ENCODE measurements at places on chromosomes 7 and 10.
A peak's percentile ranks its signal among the peaks of the same experiment; 100 is the strongest.

DNA sequence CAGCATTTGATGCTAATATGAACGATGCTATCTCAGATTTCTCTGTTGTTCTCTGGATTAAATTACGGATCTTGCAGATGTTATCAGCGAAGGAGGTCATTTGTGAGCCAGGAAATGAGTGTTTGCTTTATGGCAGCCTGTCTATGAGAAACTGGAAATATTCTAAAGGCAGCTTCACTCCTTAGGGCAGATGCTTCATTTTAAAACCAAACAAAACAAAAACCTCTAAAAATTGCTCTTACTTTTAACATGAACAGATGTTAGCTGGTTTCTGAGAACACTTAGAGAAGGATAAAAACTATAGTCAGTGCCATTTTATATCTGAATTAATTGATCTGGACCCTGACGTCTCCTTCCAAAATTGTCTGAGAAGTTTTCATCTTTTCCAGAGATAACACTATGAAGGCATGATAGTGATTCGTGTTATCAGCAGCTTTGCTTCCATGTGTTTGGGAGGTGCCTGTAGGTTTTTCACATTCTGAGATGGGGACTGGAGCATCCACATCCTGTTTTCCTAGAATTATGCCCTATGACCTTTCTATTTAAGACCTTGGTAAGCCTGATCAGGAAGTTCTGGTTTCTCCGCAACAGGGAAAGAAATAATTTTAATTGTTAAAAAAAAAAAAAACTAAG, 53.1 kb downstream of the CPED1 start:
- DNase-seq, result no peak

GRCh38 chr7:156474241-156474743, 166.3 kb upstream of the RNF32 start:
- no peak for DNase-seq

DNA sequence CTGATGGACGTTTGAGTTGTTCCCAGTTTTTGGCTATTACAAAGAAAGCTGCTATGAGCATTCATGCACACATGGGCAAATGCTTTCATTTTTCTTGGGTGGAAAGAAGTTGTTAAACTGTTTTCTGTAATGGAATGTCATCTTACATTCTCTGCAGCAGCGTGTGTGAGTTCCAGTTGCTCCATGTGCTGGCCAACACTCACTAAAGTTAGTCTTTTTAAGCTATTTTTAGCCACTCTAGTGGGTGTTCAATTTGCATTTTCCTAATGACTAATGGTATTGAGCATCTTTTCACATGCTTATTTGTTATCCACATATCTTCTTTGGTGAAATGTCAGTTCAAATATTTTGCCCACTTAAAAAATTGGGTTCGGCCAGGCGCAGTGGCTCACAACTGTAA, 82.8 kb upstream of the COL13A1 start:
- no peak for DNase-seq

GRCh38 chr10:108445746-108446145, 1281.2 kb upstream of the SORCS1 start:
- DNase-seq, result no peak

DNA sequence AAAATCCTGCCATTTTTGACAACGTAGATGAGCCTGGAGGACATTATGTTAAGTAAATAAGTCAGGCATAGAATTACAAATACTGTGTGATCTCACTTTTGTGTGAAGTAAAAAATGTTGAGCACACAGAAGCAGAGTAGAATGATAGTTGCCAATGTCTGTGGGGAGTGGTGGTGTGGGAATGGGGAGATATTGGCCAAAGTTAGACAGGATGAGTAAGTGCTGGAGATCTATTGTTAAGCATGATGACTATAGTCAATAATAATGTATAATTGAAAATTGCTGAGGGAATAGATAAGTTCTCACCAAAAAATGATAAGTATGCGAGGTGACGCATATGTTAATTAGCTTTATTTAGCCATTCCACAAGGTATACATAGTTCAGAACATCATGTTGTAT, 92.0 kb downstream of the GPR85 start:
- no peak for DNase-seq

DNA sequence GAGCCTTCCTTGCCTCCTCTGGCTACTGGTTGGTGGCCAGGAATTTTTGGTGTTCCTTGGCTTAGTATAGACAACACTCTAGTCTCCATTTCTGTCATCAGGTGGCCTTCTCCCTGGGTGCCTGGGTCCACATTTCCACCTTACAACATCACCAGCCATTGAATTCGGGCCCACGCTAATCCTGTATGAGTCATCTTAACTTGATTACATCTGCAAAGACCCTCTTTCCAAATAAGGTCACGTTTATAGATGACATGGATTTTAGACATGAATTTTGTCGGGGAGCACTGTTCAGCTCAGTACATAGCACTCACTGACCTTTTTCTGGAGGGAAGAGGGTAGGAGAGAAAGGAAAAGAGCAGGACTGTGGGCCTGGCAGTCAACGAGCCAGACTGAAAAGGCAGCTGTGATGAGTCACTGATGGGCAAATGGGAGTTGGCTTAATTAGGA, 39.4 kb downstream of the MMRN2 start:
- no peak for DNase-seq

GRCh38 chr10:8454357-8454756, 399.9 kb downstream of the GATA3 start:
- DNase-seq, result no peak

DNA sequence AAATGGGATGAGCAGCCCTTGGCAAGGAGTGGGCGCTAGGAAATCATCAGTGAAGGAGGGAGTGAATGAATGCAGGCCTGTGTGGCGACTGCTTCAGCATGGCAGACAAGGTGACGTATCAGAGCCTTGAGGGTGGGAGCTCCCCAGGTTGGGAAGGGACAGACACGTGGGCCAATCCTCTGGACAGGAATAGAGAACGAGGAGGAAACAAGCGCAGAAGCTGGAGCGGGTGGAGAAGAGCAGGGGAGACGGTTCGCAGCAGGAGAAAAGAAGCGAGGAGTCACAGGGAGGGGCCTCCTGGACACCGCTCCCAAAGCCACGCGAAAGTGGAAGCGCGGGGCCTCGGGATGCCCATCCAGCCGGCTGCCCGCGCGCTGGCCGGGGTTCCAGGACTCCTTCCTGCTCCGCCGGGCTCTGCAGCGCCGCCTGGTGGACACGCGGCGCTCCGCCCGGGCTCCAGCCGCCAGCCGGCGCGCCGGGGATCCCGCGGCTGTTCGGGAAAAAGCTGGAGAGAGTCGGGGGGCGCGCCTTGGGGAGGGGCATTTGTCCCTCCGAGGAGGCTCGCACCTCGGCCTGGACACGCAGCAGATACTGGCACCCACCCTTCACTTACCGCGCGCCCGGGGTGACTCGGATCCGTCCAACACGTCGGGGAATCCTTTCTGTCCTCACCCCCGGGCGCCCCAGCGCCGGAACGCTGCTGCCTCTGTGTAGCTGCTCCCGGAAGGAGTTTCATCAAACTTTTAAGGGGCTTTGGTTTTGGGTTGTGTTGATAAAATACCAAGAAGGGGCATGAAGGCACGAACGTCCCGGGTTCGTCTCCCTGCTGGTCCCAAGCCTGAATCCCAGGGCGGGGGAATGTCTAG, 6.3 kb downstream of the ZNF503 start:
- peak; percentile 42 for DNase-seq

- no peak for DNase-seq
These were observed 17.9 kb downstream of the PLPP4 start for GRCh38 chr10:120474956-120475355.

- DNase-seq, result no peak
These were observed 50.1 kb downstream of the PFKP start for GRCh38 chr10:3117486-3117885.

DNA sequence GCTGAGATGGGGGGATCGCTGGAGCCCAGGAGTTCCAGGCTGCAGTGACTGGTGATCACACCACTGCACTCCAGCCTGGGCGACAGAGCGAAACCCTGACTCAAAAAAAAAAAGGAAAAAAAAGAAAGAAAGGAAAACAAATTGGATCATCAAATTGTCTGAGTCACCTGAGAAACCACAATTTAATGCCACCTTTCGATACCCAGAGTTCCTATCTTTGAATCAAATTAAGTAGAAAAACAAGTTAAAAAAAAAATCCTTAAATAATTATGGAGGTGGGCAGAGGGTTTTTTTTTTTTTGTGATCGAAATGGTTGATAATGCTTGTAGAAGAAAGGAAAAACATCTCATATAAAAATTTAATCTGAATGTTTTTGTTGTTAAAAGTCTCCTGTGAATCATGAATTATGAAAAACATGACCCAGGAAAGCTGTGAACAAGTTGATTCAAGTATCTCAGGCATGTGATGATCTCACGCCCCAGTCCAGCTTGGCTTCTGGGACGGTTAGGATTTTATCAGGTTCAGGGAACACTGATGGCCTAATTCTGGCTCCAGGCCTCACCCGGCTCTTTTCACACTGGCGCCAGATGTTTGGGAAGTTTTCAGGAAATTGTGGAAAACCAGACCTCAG, 25.3 kb upstream of the CUX1 start:
- DNase-seq, result no peak

GRCh38 chr10:79190740-79191261, 122.0 kb downstream of the ZMIZ1 start:
- DNase-seq, result no peak

DNA sequence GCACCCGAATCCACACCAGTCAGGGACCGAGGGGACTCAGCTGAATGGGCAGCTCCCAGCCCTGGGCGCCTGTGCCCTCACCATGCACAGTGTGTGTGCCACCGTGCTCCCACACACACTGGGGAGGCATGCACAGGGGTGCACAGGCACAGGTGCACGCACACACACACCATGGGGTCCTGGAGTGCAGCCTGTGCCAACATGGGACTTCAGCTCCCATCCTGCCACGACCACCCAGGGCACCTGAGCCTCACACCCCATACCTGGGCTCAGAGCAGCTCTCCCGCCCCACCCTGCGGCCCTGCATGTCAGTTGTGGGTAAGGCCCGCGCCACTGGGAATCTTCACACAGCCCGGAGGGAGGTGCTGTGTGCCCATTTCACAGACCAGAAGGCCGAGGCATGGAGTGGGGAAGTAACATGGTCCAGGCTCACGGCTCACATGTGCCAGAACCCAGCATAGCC, 8.0 kb downstream of the ELFN1 start:
- DNase-seq, result peak; percentile 16

- no peak for DNase-seq
These were observed 12.5 kb upstream of the SEPHS1 start for GRCh38 chr10:13360587-13360986.

DNA sequence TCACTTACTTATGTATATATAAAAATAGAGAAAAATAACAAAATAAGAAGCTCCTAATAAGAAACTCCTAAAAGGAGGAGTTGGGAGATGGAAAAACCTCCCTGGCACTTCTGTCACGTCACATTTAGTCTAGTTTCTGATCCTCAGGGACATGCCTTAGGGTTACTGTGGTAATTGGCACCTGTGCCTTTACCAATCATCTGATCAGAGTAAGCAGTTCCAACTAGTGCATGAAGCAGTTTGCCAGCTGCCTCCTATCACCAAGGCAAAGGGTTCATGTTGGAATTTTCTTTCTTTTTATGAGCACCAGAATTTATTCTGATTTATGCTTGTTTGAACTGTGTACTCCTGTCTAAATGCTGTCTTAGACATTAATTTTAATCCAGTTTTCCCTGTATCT, 49.9 kb downstream of the ARL4A start:
- DNase-seq, result no peak

DNA sequence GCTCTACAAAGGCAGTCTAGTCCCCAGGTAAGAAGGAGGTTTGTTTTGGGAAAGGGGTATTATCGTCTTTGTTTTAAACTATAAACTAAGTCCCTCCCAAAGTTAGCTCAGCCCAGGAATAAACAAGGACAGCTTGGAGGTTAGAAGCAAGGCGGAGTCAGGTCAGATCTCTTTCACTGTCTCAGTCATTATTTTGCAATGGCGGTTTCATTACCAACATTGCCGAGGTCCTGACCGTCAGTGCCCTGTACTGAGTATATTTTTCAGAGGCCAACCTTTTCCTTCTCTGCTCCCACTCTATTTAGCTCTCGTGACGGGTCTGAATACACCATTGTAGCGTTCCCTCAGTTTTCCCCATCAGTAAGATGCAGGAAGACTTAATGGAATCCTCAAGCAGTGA, 184.5 kb downstream of the PRKCQ start:
- DNase-seq, result no peak

DNA sequence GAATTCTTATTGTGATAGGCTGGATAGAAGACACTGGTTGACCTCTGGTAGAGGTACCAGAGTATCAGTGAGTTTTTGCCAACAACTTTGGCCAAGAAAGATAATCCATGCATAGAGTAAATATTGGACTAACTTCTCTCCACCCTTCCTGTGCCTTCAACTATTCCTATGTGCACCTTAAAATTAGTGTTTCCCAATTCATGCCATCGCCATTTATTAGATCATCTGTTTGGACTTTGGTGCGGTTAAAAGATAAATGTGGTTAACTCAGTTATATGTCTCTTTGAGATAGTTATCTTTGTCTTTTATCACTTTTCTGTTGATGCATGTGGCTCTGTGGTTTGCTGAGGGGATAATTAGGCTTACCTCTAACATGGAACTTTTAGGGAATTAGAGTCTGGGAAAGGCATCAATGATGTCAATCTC, 4.6 kb downstream of the PAPSS2 start:
- DNase-seq, result no peak

Data from activated naive CD4-positive, alpha-beta T cell treated with anti-CD3 and anti-CD28 coated beads, Interleukin-2, amount 10 ng/mL, durations not matched to agents 7 days and 5 days (primary cell).